ENCODE measurements at places on chromosomes 1 and 21.

- DNase-seq, result no peak
Measured at GRCh38 chr1:65911679-65912078, 119.0 kb downstream of the PDE4B start.

DNA sequence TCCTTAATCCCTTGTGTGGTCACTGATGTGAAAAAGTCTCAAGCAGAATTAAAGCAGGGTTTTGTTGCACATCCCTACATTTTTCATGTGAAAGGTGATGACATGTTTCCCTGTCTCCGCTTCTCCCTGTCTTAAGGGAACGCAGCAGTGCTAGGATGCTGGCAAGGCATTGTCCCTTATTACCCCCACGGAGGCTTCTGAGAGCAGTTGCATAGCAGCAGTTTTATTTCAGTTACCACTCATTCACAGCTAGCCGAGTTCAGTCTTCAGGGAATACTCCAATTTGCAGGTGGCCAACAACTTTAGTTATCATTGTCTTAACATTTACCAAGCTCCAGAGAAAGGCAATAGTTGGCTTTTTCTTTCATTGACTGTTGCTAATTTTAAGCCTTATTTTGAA is 89.1 kb downstream of the CLEC20A start:
- DNase-seq, result no peak

- DNase-seq, result peak; percentile 68
Measured at GRCh38 chr1:229339520-229339919, 3.3 kb downstream of the CCSAP start.

GRCh38 chr1:41432481-41433280 is 51.8 kb downstream of the EDN2 start:
- DNase-seq, result peak; percentile 89

- DNase-seq, result no peak
Measured at GRCh38 chr1:28296401-28297261, 32.2 kb upstream of the MED18 start.

DNA sequence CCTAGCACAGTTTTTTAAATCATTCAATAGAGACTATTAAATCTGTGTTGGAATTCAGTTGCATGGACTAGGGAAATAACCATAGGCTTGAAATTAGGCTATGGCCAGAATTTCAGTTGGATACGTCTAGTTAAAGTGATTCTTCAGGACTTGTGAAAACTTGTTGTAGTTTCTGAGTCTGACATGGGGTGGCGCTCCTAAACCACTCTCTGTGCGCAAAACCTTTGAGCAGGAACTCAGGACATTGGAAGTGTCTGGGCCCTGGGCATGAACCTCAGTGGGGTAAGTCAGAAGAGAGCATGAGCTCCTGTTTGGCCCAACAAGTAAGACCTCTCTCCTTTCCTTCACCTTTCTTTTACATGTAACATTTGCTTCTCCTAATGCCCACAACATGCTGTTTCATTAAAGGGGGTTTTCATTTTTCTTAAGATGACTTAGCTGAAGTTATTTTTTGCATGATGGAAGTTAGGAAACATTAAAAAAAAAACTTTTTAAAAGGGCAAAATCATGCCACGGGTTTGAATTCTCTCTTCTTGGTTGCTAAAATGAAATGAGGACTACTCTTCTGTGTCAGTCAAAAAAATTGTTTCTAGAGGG is 17.1 kb upstream of the CCDC190 start:
- no peak for DNase-seq
